ENCODE measurements at places on chromosomes 5 and 9.

- no peak for DNase-seq
Observed at GRCh38 chr5:91128604-91129003, 254.5 kb downstream of the ARRDC3 start.

GRCh38 chr5:31663519-31663918 is 24.6 kb downstream of the PDZD2 start:
- no peak for DNase-seq

DNA sequence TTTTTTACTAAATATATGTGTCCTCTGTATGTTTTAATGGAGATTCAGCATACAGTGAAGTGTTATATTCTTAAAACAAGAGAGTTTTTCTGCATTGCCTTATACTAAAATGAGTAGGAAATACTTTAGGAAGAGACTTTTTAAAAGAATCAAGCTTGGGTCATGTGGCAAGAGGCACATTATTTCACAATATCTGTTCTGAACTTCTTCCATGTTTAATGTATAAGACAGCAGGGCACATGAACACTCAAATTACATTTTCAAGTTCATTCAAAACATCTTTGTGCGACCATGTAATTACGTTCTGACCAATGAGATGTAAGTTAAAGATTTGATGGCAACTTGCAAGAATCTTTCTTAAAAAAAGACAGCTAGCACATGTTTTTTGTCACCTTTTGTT is 1055.9 kb downstream of the NR2F1-AS1 start:
- no peak for DNase-seq

DNA sequence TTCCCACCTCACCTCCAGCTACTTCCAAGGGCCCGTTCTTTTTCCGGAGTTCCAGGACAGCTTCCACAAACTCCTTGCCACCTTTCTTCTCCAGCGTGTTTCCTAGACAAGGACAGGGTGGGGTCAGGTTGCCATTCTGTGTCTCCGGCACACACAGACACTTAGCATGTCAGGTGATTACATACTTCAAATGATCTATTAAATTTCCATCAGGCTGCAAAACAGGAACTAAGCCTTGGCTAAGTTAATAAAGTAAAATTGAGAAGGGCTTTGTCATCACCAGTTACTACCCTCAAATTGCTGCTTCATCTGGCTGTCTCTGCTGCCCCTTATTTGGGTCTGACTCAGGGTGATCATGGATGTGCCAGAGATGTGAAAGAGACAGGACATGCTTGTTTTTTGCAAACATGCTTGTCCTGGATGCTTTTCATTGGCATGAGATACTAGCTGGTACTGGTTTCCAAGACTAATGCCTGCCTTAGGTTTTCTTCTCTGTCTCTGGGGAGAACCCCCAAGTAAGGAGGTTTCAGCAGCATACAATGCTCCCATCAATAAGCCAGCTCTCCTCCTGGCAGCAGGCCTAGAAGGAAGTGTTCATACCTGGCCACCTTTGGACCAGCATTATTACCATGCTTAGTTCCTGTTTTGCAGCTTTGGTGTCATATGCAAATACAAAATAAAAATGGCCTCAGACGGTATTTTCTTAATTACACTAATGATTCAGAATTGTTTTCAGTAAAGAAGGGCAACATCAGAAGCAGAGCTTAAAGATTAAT is 52.9 kb downstream of the MACROH2A1 start:
- no peak for DNase-seq

- no peak for DNase-seq
Observed at GRCh38 chr5:75366787-75367186, 29.8 kb downstream of the HMGCR start.

DNA sequence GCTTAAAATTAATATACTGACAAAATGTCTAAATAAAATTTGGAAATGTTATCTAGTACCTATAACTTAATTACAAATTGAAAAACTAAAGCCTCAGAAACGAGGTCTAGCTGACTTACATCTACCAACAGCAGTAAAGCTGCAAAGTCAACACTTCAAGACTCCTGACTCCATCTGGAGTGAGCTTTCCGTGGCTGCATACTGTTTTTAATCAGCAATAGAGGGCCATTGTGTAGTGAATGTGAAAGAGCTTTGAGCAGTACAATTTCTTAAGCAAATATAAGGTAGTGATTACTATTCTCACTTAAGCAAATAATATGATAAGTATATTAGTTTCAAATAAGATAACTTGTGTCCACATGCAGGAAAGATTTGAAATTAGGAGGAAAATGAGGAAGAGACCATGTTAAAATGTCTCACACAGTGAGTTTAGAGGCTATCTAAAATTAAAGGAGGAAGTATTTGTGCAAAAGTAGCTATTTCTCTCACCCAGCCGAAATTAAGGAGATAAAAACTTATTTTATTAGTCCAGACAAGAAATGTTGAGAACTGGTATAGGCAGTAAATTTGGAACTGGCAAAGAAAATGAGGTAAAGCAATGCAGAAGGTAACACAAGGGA is 6.4 kb downstream of the SPINK6 start:
- no peak for DNase-seq

GRCh38 chr5:138212828-138213160 is 329 bp downstream of the CDC23 start:
- no peak for DNase-seq

- DNase-seq = no peak
Observed at GRCh38 chr5:136031711-136032110, 2.9 kb downstream of the TGFBI start.

DNA sequence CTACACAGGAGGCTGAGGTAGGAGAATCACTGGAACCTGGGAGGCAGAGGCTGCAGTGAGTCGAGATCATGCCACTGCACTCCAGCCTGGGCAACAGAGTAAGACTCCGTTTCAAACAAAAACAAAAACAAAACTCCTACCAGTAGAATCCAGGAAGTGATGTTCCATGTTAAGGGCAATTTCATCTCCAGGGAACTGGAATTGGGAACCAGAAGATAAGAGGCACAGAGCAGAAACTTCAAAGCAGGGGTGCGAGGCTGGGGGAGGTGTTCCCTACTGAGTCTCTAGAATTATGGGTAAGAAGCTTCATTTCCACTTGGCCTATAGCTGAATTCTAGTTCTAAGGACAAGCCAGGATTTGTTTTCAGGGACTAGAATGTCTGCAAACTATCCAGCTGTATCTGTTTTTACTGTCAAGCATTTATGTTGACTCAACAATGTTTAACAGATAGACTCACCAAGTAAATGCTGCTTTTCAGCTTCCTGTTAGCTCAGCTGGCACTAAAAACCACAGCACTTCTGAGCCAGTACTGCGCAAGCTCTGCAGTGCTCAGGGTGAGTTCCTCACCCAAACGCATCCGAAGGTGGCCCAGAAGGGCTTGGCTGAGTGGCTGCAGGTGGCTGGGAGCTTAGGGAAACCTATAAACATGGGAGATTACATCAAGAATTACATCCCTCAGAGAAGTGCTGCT is 320.1 kb downstream of the MTRR start:
- DNase-seq = no peak

- DNase-seq = no peak
Observed at GRCh38 chr5:133939668-133940067, 28.8 kb downstream of the C5orf15 start.

GRCh38 chr9:106421772-106422171 is 441.2 kb upstream of the ZNF462 start:
- DNase-seq = no peak

DNA sequence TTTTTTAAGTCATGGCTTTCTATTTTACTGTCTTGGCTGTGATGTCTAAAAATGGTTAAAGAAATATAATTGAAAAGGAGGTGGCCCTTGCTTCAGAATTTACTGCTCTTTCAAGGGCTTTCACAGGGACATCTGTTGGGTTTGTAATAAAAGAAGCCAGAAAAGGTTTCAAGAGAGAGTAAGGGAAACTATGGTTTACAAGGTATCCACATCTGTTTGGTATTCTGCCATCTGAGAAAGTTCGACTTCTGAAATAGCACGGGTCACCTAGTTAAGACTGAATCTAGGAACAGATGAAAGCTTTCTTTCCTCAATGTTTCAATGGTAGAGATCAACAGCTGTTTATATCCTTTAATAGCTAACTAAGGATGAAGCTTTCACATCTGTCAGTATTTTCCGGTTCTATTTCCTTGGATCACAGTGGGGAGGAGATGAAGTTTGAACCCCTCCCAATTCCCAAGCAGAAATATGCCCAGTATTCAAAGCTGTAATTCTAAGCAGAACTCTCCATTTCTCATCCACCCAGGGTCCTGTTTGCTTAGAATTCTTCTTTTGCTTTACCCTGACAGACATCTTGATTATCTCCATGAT is 72.8 kb upstream of the IFNK start:
- no peak for DNase-seq

DNA sequence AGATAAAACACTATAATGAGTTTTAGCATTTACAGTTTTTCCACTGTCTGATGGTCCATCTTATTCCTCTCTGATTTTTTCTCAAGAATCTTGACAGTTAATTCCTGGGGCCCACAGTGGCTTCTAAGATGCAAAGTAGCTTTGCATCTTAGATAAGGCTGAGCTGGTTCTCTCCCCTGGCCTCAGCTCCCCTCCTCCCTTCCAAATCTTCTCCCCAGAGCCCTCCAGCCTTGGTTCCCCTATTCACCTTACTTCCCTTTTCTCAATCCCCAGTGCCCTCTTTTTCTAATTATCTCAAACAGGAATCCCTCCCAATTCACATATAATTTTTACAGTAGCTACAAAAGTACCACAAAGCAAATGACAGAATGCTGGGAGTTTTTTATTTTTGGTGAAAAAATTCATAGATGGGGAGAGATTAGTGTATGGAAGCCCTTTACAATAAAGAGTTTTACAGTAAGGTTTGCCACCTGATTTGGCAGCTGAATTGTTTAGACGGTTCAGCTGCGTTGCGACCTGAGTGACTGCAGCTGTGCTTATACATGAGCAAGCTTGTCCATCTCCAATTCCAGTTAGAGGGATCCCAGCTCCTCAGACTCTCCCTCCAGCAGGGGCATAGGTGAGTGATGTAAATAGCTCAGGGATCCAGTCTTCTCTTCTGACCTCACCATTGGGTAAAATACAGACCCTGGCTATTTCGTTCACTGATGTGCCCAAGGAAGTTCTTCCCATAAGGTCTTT is 51.4 kb upstream of the CKMT2 start:
- no peak for DNase-seq

- DNase-seq = no peak
Observed at GRCh38 chr5:66595756-66596635, at the start of gene MAST4. TSS of gene MAST4 (plus strand) at chr5:66596393. CDS start at chr5:66596656, 263 bp downstream.

- DNase-seq = no peak
Observed at GRCh38 chr5:90134892-90135291, 274.7 kb downstream of the CETN3 start.

- no peak for DNase-seq
Observed at GRCh38 chr9:131677049-131677443, 62.8 kb downstream of the RAPGEF1 start.

- no peak for DNase-seq
Observed at GRCh38 chr5:79845448-79846197, 145.4 kb downstream of the MTX3 start.

- DNase-seq = no peak
Observed at GRCh38 chr5:175148636-175149172, 295.3 kb downstream of the DRD1 start.

DNA sequence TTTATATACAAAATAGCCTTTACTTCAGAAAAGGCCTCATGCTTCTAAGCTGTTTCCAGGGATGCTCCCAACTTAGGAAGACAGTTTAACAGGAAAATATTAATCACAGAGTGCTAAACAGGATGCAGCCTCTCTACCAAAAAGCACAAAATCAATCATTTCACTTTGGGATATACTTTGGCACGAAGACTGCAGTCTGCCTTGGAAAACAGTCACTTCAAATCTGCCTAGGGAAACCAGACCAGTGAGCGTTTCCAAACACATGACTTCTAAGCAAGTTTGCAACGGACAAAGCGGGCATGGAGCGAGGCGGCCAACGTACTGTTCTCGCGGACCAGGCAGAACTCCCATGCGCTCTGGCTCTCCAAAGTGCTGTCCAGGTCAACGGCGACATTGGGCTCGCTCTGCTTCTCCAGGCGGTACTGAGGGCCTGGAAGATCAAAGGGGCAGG is 201.0 kb downstream of the MAPKAP1 start:
- DNase-seq = no peak

DNA sequence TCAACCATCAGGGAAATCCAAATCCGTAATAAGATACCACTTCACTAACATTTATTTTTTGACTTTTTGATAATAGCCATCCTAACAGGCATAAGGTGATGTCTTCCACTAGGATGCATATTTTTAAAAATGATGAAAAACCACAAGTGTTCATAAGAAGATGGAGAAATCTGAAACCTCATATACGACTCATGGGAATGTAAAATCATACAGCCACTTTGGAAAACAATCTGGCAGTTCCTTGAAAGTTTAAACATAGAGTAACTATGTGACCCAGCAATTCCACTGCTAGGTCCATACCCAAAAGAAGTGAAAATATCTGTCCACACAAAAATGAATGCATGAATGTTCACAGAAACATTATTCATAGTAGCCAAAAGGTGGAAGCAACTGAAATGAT is 431.0 kb downstream of the ENC1 start:
- no peak for DNase-seq

GRCh38 chr9:15469406-15469805 is 41.4 kb downstream of the PSIP1 start:
- no peak for DNase-seq

DNA sequence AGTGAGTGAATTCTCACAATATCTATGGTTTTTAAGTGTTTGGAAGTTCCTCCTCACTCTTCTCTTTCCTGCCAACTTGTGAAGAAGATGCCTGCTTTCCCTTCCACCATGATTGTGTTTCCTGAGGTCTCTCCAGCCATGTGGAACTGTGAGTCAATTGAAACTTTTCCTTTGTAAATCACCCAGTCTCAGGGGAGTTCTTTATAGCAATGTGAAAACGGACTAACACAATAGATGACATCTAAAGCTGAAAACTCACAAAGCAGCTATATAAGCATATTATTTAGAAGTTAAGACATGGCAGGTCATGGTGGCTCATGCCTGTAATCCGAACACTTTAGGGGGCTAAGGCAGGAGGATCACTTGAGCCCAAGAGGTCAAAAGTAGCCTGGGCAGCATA is 130.2 kb downstream of the ARRDC3 start:
- DNase-seq = no peak

- DNase-seq = no peak
Observed at GRCh38 chr5:31645420-31646081, 6.6 kb downstream of the PDZD2 start.

DNA sequence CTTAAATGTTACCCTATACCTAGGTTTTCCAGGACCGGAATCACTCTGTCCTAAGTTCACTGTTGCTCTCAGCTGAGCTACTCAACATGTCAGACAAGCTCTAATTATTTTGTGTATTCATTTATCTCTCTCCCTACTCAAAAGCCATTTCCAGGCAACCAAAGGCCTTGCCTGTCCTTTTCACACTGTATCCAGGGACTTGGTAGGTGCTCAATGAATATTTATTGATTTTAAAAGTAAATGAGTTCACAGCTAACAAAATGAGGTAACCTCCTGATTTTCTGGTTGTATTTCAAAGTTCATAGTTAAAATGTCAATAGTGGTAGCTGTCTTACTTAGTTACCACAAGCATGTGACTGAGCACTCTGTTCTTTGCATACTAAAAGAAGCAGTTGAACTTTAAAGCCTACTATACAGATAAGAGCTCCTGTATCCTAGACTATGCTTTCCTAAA is 522.2 kb downstream of the ACTL7B start:
- DNase-seq = no peak

- DNase-seq = no peak
Observed at GRCh38 chr5:128304088-128304487, 220.5 kb downstream of the SLC12A2 start.

GRCh38 chr9:91836515-91836914 is 113.5 kb downstream of the ROR2 start:
- no peak for DNase-seq

- DNase-seq = no peak
Observed at GRCh38 chr9:104025104-104025503, 69.0 kb upstream of the SMC2 start.
